ENCODE measurements at places on chromosomes 2 and 18.
A peak's percentile ranks its signal among the peaks of the same experiment; 100 is the strongest.

GRCh38 chr2:36582538-36582937 is 15.4 kb downstream of the FEZ2 start:
- no peak for DNase-seq

DNA sequence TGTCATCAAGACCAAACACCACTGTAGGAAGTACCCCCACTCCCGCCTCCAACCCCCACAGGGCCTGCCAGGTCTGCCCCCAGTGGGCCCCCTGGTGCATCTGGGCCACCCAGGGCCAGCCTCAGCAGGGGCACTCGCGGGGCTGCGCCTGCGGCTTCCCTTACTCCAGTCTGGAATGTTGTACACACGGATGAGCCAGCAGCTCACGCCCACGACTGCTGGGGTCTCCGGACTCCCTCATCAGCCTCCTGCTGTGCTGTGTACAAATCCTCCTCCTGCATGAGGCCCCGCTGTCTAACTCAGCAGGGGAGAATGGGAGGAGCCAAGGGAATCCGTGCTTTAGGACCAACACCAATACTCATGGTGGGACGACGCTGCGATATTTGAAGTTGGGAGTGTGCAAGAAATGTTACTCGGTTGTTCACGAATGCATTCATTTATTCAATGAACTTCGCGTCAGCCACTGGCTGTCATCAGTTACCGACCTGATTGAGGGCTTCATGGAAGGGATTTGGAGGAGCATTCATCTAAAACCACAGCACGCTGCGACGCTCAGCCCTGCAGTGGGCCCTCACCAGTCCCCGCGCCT is 654 bp upstream of the ASB1 start:
- no peak for DNase-seq

GRCh38 chr2:105134081-105134480 is 96.2 kb downstream of the MRPS9 start:
- no peak for DNase-seq

DNA sequence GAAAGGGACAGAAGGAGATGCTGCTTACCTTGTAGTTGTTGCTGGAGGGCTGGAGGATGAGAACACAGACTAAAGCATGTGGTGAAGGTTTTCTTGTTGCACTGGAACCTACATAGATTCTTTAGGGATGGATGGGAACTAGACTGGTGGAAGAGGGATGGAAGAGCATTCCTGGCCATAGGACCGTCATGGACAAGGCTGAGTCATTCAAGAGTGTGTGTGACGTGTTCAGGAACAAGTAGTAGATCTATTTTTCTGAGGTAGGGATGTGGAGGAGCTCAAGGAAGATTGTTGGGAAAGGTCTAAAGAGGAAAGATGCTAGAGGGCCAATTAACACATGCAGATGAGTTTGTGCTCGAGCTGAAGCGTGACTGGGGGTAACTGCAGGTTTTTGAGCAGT is 6.6 kb downstream of the STAT4 start:
- DNase-seq = no peak

GRCh38 chr2:218046238-218046637 is 22.8 kb upstream of the RUFY4 start:
- DNase-seq = no peak

DNA sequence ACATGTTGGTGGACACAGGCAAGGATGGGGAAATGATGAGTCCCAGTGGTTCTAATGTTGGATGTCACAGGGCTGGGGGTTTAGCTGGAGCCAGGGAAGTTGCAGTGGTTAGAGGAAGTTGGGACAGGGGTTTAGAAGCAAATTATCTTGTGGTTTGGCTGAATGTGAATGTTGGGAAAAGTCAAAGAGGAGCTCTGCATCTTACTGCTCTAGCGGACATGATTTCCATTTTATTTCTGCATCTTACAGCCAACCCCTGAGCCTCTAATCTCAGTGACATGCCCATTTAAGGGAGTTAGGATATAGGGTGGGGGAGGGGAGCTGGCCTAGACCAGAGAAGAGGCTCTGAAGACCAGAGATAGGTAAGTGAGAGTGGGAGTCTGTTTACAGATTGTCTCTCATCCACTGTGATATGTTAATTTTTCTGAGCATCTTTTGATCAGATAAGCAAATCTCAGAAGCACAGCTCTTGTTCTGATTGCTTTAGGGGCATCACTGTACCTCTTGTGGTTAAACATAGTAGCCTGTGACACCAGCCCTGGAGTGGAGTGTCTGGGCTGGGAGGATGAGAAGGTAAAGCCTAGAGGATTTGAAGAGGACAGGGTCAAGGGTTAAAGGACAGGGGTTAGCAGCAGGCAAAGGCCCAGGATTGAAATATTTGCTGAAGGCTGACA is 43.6 kb downstream of the SETBP1 start:
- DNase-seq = no peak

DNA sequence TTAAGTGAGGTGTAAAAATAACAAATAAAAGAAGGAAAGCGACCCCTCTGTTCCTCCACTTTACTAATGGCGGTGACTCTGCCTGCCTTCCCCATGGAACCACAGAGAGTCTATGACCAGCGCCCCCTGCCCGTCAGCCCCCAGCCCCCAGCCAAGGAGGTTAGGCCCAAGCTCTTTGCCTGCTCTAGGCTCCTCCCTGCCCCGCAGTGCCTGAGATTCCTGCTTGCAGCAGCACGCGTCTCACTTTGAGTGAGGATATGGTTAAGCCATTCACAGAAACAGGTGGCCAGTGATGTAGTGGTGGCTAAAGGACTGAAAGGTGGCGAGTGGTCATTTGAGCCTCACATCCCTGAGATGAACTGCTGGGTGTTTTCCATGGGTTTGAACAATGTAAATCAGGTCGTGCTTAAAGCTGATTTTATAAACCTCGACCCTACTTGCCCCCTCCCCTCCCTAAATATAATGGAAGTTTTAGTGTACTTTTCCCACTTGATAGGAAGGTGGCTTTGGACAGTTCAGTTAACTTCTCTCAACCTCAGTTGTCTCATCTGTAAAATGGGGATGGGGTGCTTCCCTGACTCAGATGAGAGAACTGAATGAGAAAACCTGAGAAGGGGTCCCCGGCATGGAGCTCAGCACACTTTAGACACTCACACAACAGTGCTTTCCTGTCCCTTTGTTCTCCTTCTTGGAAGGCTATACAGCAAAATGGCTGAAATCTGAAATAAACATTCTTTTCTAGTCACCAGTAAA is 46.5 kb downstream of the IL1RL2 start:
- no peak for DNase-seq

- no peak for DNase-seq
Measured at GRCh38 chr2:109649736-109650695, 35.9 kb downstream of the SOWAHC start.

- DNase-seq = no peak
Measured at GRCh38 chr2:66834859-66835258, 399.9 kb downstream of the MEIS1 start.

GRCh38 chr2:208234786-208235185 is 20.1 kb downstream of the IDH1 start:
- DNase-seq = no peak

GRCh38 chr2:25453199-25453905 is 111.6 kb upstream of the DNMT3A start:
- no peak for DNase-seq

DNA sequence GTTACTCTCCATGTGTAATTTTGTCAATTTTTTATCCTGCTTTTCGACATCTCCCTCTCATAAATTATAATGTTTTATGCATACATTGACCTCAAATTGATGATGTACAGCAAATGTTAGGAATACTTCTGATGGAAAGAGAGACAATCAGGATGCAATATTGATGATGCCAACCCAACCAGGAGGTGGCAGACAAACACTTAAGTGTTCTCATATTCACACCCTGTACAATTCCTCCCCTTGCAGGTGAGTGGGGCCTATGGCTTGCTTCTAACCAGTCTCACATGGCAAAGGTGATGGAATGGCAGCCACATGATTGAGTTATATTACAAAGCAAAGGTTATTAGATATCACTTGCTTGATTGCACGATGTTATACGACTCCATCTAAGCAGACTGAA is 594.3 kb upstream of the REG3G start:
- no peak for DNase-seq

DNA sequence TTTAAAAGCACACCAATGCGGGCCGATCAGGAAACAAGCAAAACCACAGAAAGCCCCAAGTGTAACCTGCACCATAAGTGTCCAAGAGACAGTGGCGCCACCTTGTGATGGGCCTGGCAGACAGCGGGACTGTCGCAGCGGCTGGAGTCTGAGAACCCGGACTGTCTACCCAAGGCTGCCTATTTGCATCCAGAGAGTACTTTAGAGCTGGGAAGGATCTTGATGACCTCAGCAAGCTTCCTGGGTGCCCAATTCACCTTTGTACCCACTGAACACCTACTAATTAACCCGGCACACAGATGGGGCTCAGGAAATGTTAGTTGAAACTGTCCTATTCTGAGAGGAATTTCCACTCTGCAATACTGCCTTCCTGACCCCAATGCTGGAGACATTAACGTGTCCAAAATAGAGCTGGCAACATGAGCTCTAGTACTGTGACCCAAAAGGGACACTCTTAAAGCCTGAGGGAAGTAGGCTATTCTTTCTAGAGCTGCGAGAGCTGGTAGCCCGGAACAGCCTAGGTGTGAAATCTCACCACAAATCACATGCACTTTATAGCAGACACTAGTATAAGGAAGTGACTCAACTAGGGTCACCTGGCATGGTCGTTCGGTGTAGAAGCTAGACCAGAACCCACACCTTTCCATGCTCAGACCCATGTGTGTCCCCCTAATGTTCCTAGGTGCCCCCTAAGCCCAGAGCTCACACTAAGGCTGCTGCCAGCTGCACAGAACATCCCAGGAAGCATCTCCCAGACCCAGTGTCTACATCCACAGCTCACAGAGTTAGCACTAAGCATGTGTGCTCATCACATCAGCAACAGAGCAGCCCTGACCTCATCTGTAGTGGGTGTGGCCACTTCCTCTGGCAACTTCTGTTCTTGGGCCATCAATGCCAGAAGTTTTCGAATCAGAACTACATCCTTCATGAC is 25.4 kb downstream of the POLR1A start:
- DNase-seq = peak; percentile 73

GRCh38 chr2:57156231-57156924 is 890.2 kb upstream of the VRK2 start:
- no peak for DNase-seq

DNA sequence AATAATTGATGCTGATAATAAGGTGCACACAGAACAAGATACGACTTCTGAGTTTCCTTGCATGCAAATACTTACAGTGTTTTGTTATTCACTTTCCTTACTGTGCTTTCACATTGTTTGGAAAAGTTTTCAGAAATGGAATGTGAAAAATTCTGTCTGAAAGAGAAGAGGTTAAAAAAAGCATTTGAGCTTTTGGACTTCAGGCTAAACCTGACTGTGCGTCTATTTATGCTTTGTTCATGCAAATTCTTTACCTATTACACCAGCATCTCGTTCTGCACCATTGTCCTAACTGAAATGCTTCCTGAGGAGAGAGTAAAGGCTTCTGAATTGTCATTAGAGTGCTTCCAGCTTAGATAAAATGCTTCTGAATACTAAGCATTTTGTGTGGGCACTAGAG is 61.4 kb downstream of the LHCGR start:
- no peak for DNase-seq

DNA sequence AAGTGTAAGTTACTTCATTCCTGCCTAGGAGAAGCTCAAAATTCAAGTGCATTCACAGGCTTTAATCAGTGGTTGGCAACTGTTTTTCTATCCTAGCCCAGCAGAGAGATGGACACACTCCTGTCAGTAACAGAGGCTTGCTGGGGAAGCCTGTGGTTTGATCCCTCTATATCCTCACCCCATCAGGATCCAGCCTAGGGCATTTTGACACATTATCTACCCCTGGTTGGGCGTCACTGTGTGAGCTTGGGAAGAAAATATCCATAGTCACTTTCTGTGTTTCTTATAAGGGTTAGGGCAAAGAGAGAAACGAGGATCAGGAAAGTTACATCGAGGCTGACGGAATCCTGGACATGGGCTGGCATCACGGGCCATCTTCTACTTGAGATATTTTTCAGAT is 10.0 kb downstream of the NT5DC4 start:
- DNase-seq = no peak

DNA sequence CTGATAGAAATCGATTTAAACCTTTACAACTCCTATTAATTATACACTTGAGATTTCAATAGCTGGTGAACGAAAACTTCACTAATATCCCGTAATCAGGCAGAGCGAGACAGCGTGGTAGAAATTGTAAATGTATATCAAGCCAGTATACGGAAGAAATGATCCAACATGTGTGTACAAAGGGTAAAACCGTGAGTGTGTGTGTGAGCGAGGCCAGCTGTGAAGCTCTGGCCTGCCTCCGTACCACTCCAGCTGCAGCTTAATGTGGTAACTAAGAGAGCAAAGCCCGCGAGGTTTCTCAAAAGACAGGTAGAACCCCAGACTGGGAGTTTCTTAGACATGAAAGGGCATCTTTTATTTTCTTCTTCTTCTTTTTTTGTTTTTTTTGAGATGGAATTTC is 52.3 kb upstream of the ZNF516 start:
- DNase-seq = no peak

DNA sequence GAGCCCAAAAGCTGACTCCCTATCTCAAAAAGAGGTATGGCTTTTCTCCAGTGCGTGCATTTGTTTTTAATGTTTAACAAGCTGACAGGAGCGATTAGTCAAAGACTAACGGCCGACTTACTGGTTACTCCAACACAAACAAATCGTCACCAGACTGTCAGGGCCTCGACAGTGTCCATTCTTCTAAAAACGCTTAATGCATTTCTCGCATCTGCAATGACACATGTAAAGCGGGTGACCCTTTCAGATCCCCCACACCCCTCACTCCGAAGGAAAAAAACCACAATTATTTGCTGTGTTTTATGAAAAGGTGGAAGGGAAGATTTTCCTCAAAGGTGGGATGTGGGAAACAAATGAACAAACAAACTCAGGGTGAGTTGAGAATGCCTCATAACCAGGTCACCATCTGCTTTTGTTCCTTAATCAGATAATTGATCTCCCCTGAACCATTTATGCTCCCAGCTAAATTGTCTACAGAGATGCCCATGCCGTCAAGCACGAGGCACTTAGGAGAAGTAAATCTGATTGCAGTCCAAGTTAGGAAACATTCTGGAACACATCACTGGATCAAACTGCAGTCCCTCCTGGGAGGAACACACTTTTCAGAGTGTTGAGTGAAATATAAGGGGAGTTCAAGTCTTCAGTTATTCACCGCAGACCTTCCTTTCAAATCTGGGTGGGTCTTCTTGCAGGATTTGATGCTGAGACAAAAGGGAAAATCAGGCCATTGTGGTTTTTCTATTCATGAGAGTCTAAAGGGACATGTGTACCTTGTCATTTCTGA is 340.8 kb downstream of the CMPK2 start:
- DNase-seq = no peak

- no peak for DNase-seq
Measured at GRCh38 chr2:184053326-184053725, 545.0 kb upstream of the ZNF804A start.

- DNase-seq = no peak
Measured at GRCh38 chr2:168200930-168201583, 46.3 kb downstream of the STK39 start.

- DNase-seq = no peak
Measured at GRCh38 chr18:59915606-59916005, 15.8 kb downstream of the PMAIP1 start.

- no peak for DNase-seq
Measured at GRCh38 chr2:163626639-163627109, 109.1 kb downstream of the FIGN start.

GRCh38 chr2:211329421-211329820 is 773.0 kb downstream of the CPS1 start:
- no peak for DNase-seq
